NCI-H2029 (cell line): ENCODE measurements at places on chromosomes 3 and 15.

- DNase-seq, result no peak
These were observed 32.6 kb upstream of the MEIS2 start for GRCh38 chr15:37132826-37133417.

DNA sequence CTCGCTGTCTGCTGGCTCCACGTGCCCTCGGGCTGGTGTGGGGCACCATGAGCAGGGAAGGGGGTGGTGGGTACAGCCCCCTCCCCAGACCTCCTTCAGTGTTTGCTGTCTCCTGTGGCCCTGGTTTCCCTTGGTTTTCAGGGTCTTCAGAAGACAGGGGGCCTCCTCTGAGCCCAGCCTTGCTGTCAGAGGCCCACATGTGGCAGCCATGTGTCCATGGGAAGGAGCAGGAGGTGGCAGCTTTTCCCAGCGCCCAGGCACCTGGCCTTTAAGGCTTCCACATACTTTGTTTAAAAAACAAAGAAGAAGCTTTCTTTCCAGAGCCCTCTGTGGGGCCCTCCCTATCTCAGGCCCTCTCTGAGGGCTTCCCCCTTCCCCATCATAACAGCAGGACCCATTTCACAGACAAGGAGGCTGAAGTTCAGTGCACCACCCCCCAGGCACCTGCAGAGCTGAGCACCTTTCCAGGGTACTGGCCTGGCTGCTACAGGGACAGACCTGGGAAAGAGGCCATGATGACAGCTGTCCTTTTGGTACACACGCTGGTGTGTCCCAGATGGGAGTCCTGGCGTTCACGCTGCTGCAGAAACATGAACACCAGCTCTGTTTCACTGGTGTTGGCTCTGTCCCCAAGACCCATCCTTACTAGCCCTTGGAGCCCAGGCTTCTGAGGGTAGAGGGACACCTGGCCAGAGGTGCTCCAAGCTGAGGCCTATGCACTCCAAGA is 73.7 kb downstream of the DNAJB8 start:
- DNase-seq, result no peak

GRCh38 chr15:40053831-40054604 is 15.0 kb upstream of the SRP14 start:
- DNase-seq, result no peak

- no peak for DNase-seq
These were observed 436.0 kb upstream of the TPM1 start for GRCh38 chr15:62606376-62607113.

DNA sequence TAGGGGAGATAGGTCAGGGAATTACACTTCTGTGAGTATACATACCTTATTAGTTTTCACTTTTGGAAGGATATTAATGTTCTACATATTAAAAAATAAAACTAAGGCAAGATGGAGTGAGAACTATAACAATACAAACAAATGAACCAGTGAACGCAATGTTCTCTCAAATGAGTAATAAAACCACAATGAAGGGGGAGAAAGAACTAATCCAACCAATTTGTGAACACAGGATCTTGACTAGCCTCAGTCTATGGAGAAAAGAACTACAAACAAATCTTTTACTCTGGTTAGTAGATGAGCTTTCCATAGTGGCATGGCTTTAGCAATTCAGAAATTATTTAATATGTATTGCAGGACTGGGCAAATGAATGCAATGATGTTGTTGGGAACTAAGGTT is 26.9 kb upstream of the ATOSA start:
- DNase-seq, result no peak

GRCh38 chr3:57009367-57009766 is 51.1 kb upstream of the SPATA12 start:
- no peak for DNase-seq

DNA sequence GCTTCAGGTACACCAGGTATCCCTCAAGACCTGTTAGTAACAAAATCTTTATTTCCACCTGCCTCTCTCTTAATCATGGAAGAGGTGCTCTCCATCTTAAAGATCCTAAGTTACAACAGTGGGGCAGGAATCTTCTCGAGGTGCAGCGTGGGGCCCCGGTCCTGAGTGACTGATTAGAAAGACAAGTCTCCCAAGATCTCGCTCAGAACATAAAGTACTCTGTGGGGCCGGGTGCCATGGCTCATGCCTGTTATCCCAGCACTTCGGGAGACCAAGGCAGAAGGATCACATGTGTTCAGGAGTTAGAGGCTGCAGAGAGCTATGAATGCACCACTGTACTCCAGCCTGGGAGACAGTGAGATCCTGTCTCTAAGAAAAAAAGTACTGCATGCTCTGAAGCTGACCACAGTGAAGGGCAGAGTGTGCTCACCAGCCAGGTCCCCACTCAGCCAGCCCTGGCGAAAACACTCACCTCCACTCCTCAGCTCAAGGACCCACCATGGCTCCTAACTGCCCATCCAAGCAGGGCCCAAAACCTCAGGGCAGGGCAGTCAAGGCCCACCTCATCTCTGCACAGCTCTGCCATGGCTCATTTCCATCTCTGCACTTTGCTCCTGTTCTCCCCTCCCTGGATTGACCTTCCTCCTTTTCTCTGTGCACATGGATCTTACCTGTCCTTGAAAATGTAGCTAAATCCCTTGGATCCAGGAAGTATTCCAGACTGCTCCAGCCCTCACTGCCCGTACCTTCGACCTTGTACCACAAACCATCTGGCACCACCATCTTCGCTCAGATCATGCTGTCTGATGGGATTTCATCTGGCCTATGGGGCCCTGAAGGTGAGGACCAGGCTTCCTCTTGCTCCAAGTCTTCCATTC is 7.1 kb downstream of the SEMA7A start:
- DNase-seq, result no peak

DNA sequence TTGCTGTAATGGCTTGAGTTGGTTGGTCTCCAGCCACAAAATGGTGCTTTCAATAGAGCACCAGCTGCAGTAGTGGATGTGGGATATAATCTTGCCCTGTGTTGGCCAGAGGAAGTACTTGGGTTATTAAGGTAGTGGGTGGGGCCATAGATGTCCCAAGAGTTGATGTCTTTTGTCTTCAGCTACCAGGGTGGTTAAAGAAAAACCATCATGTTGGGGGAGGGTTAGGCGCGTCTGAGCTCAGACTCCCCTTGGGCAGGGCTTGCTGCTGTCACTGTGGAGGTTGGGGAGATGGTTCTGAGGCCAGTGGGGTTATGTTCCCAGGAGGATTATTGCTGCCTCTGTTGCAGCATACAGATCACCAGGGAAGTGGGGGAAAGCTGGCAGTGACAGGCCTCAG is 46.9 kb upstream of the GADL1 start:
- DNase-seq, result no peak

- DNase-seq, result no peak
These were observed 48.8 kb downstream of the PDE8A start for GRCh38 chr15:85030301-85030929.

DNA sequence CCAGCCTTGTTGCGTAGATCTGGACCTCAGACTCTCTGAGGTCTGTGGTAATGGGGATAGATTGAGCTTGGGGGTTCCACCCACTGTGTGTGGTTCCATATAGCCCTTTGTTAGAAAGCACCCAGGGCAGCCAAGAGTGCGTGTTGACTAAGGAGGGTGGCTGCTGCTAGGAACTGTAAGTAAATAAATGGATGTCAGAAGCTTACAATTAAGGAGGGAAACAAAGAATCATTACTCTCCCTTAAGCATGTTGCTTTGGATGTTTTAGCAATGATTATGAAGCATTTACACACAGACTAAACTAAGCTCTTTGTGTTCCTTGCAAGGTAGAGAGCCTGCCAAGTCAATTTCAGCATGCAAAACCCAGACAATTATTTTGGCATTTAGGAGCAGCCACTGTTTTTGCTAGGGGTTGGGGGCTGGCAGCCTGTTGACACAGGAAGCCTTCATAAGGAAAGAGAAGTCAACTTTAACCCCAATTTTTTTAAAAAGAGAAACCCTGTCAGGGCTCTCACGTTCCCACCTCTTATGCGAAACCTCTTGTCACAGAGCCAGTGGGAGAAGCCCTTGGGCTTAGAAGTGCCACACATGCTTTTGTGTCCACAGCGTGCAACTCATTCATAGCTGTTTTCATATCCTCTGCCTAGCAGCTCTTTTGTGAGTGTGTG is 127.8 kb downstream of the CMSS1 start:
- DNase-seq, result peak; percentile 58

- peak; percentile 33 for DNase-seq
These were observed 63.2 kb downstream of the IQGAP1 start for GRCh38 chr15:90451053-90451850.

GRCh38 chr3:128701342-128702212 is 24.4 kb upstream of the RAB7A start:
- DNase-seq, result no peak
